ENCODE measurements at places on chromosomes 3 and 15.

- no peak for DNase-seq
Observed at GRCh38 chr15:73746261-73746660, 6.9 kb downstream of the INSYN1 start.

- no peak for DNase-seq
Observed at GRCh38 chr15:53831907-53832770, 72.7 kb upstream of the WDR72 start.

DNA sequence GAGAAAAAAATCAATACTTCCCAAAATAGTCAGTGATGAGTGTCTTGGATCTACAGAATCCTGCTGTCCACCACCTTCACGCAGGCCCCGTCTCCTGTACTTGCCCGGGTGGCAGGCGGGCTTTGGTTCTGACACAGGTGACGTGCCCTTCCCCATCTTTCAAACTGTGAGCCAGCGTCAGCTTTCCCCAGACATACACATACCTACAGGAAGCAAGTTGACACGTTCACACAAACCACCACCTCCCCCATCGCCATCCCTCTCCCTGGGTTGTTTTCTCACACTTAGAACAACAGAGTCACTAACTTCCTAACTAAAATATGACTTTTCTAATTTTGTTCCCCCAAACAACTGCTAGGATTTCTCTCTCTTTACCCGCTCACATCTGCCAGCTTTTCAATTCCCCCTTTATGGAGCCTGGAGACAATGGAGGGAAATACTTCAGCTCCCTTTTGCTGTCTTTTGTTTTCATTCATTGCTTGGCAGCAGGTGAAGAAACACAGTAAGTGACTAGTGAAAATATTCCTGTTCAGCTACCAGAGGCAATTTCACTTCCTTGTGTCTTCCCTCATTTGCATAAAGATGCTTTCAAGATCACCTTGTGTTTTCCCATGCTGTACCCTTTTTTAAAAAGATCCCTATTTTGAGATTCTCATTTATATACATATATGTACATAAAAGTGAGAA, 248.3 kb downstream of the SLCO3A1 start:
- peak; percentile 64 for DNase-seq

DNA sequence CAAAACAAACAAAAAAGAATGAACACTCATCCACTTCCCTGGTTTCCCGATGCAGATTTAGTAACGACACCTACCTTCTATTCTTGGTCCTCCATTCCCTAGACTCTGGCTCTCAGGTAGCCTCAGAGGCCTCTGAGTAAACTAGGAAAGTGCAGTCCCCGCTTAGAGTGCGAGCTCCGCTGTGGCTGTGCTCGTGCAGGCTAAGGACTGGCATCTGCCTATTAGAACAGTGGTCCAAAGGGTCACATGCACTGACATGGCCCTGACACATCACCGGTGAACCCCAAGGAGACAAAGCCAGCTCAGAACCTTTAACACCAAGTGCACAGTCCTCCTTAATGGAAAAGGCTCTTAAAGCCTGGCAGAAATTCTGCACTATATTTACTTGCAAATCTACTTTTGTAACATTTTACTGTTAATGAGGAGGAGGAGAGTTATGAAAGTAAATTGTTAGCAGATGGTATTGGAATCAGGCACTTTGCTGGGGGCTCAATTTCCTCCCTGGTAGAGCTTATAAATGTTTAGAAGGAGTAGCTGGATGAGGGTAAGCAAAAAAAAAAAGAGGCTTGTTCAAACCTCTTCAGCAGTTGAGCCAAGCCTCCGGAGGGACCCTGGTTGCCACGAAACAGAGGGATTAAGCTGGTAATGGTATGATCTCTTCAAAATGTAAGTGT, 31.1 kb downstream of the VGLL4 start:
- no peak for DNase-seq

All from activated CD4-positive, alpha-beta T cell treated with anti-CD3 and anti-CD28 coated beads, Interleukin-2, amount 10 ng/mL, durations not matched to agents 24 days and 14 days (primary cell).